LHCN-M2 (cell line): ENCODE measurements at places on chromosomes 5 and 9. TPM values are rescaled to one million over a fixed set of nuclear protein-coding genes. Genes with fewer than 3 reads are reported as not detected.
A peak's percentile ranks its signal among the peaks of the same experiment; 100 is the strongest.

GRCh38 chr9:86955042-86955441 lies 7.7 kb upstream of the GAS1 start:
- no peak for DNase-seq

LRRC70 gene
- 0.17 and 0.83 TPM in 2 replicates for total RNA-seq

OTULINL gene
- total RNA-seq, result 0.34 and 0.58 TPM in 2 replicates

DNA sequence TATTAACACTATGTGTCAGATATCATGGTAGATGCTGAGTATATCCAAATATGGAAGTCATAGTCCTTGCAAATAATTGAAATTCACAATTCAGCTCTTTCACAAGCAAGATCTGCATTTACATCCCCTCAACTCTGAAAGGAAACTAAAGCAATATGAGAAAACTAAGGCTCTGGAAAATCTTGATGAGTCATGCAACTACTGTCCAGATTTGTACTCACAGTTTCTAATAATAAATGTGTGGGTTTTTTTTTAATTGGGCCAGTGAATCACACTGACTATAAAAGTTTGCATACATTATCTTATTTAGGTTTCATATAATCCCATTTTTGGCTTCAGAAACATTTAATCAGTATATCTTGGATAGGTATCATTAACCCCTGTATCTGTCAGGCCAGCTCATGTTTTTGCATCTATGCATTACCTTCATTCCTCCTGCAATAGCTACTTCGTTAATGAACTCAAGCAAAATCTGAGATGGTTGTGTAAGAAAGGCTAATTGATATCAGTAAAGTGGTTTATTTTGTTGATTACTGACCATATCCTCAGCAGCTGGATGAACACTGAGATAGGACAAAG lies 58.7 kb upstream of the PRR16 start:
- peak; percentile 90 for DNase-seq

PCDHB3 gene
- total RNA-seq, result 2.0 and 2.4 TPM in 2 replicates
